Stimulated activated naive B cell treated with anti-CD40 and anti-IgM and Interleukin-4, amounts not matched to agents 10 μg/mL and 1 μg/mL and 100 μg/mL, for 72 hours (primary cell): ENCODE measurements at places on chromosomes 3 and 15.
A peak's percentile ranks its signal among the peaks of the same experiment; 100 is the strongest.

DNA sequence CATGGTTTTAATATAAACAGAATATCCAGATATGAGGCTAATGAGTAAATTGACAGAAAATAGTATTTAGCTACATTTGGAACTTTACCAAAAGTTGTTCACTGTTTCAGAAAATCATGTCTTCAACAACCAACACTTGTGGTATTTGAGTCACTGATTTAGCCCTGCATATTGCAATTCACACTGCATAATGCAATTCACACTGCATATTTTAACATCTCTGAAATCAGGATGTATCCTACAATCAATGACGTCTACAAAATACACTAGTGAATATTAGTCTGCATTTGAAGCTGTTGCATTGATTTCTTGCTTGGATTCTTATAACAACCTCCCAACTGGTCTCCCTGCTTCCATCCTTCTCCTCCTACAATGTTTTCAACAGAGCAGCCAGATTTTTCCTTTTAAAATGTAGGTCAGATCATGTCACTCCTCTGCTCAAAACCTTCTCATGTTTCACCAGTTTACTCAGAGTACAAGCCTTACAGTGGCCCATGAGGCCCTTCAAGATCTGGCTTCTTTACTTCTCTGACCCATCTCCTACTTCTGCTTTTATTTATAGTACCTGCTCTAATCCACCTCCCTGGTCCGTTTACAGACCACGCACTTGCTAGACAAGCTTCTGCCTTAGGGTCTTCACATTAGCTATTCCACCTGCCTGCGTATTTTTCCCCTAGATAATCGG is 11.4 kb upstream of the RAB11A start:
- no peak for DNase-seq

DNA sequence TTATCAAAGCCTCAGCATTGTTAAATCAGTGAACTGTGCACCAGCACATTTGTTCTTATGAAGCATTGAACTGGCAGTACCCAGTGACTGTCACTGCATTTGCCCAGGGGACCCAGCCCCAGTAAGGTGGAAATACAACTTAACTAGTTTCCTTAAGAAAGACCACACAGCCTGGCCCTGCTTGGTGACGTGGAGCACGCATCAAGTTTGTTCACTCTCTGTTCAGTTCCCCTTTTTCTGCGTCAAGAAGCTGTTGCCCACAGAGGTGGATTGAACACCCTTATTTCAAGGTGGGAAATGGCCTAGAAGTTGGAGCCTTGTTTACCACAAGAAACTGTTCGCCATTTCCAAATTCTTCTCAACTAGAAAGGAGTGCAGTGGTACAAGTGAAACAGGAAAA is 69.9 kb upstream of the AGBL1 start:
- DNase-seq: peak; percentile 26

GRCh38 chr15:66961407-66961884 is 104.0 kb upstream of the SMAD3 start:
- no peak for DNase-seq

- no peak for DNase-seq
Observed at GRCh38 chr3:120275618-120276017, 9.4 kb downstream of the GPR156 start.

- no peak for DNase-seq
Observed at GRCh38 chr3:53694666-53695323, 151.4 kb downstream of the CHDH start.

DNA sequence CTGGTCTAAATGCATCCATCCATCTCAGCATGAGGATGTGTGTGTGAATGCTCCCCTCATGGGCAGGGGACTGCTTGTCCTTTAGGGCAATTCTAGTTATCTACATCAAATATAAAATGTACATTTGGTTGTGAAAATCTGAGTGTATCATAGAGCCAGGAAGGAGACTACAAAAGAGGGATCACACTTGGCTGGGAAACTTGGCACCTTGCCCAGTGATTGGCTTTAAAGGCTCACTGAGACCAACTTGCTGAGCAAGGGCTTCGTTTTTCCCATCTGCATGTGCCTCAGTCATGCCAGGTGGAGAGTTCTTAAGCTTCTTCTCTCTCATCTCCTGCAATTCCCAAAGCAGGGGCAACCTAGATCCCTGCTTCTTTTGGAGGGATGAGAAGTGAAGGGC is 5.2 kb downstream of the CAPN3 start:
- no peak for DNase-seq

- DNase-seq: no peak
Observed at GRCh38 chr3:184968115-184968514, 156.1 kb downstream of the VPS8 start.

- peak; percentile 82 for DNase-seq
Observed at GRCh38 chr3:51982838-51983577, at the start of gene ACY1. ACY1 (plus strand) TSS chr3:51983535; CDS start chr3:51984065, 530 bp downstream.

GRCh38 chr3:39230453-39230852 is 38.1 kb upstream of the XIRP1 start:
- DNase-seq: no peak

- DNase-seq: no peak
Observed at GRCh38 chr3:166444756-166445155, 607.5 kb upstream of the BCHE start.

GRCh38 chr3:87268646-87269211 is 7.7 kb downstream of the POU1F1 start:
- DNase-seq: no peak

DNA sequence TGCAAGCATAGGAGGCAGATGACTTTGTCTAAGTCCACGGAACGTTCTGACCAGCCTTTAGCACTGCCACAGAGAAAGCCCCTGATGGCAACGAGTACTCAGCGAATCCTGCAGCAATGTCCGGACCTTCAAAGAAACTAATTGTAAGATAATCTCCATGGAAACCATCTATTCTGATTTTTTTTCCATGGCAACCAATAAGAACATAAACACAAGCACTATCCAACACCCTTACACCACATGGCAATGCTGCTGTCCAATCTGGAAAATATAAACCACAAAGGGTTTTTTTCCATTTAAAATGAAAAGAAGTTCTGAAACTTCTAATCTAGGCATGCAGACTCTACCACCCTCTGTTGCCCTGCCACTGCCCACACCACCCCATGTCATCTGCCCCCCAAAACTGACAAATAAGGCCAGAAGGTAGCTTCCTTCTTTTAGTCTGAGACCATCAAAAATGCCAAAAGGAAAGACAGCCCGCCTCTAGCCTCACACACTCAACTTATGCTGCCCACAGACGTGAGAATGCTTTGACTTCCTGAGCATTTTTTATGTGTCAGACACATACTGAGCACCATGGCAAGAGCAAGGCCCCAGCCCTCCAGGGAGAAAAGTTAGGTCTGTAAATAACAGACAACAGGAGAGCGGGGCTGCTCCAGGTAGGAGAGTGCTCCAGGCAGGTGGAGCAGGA is 44.5 kb downstream of the POC1A start:
- no peak for DNase-seq

GRCh38 chr15:54580643-54581042 is 602.4 kb downstream of the UNC13C start:
- DNase-seq: no peak

GRCh38 chr15:86915811-86916331 is 836.2 kb downstream of the AGBL1 start:
- DNase-seq: no peak

DNA sequence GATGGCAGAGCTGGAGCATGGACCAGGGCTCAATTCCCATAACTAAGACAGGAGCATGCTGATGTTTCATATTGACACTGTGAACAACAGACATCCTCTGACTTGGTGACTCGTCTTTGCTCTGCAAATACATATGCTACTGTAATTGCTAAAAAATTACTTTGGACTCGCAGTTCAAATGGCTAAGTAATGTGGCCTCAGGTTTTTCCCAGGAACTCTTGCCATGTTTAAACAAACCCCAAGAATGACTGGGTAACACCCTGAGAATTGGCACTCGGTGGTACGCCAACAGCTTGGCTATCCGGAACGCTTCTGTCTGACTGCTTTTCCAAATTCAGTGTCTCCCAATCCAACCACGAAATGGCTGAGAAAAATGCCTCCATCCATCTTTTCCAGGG is 456.7 kb upstream of the THBS1 start:
- no peak for DNase-seq

- no peak for DNase-seq
Observed at GRCh38 chr3:2976796-2977195, 133.4 kb downstream of the IL5RA start.

DNA sequence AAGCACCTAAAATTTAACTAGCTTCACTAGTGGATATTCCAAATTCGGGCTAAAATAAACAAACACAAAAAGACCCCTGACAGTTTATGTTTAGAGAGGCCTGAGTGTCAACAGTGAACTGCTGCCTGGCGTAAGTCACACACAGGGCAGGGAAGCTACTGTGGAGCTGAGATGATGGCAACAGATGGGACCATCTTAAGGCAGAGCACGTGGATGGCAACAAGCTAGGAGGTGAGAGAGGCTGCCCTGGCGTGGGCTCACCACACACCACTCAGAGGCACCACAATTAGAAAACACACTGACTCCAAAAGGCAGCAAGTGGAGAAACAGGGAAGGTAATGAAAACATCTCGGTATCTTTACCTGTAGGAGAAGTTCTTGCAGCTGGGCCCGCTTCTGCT is 93.3 kb downstream of the ATP1B3 start:
- no peak for DNase-seq

DNA sequence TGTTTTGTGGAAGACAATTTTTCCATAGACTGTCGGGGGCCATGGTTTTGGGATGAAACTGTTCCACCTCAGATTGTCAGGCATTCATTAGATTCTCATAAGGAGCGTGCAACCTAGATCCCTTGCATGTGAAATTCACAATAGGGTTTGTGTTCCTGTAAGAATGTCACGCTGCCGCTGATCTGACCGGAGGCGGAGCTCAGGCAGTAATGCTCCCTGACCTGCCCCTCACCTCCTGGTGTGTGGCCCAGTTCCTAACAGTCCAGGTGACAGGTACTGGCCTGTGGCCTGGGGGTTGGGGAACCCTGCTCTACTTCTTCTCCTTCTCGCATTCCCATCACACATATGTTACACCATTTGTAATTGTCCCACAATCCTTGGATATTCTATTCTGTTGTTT is 11.0 kb downstream of the CHRNA7 start:
- DNase-seq: no peak
